ENCODE measurements at places on chromosomes 16 and 17.

- no peak for DNase-seq
These were observed 99.3 kb downstream of the NDE1 start for GRCh38 chr16:15749371-15749770.

DNA sequence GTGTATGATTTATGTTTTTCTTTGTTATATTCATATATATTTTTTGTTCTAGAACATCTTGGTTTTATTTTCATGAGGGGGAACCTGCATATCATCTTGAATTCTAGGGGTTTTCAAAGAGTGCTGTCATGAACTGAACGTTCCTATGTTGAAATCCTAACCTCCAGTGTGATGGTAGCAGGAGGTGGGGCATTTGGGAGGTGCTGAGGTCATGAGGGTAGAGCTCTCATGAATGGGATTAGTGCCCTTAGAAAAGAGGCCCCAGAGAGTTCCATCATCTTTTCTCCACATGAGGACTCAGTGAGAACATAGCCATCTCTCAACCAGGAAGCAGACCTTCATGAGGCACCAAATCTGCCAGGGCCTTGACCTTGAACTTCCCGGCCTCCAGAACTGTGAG is 34.6 kb upstream of the CCDC182 start:
- no peak for DNase-seq

- DNase-seq: no peak
These were observed 208.4 kb upstream of the IRX5 start for GRCh38 chr16:54722210-54722676.

GRCh38 chr16:84990782-84991181 is 20.6 kb downstream of the ZDHHC7 start:
- DNase-seq: no peak

DNA sequence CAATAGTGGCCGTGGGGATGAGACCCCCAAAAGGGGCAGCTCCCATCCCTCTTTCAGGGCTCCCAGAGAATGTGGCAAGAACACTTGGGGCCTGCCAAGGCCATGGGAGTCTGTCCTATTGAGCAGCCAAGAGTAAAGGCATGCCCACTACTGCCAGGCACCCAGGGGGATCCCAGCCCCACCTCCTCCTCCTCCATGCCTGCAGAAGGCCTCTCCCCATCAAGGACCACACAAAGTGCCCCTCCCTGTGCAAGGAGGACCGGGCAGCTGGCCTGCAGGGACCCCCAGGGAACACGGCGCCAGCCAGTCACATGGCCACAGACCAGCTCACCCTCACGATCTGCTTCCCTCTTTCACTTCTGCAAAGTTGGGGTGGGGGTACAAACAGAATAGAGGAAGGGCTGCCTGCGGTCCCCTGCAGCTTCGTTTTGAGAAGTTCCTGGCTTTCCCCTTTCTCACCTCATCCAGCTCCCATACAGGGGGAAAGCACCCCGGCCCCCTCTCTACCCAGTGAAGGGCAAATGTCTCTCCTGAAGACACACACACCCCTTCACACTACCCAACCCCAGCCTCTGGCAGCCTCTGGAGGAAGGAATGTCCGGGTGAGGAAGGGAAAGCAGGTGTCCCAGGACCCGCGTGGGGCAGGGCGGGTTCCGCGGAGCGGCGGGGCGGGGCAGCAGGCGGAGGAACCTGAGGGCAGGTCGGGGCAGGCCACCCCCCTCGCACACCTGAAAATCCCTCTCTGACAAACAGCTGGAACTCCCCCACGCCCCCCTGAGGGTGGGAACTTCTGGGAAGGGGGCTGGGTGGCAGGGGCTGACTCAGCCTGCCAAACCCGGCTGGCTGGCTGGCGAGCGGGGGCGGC is 2.0 kb downstream of the PPP1R9B start:
- DNase-seq: no peak

- DNase-seq: no peak
These were observed 1.2 kb upstream of the ZFPM1 start for GRCh38 chr16:88451586-88452481.

DNA sequence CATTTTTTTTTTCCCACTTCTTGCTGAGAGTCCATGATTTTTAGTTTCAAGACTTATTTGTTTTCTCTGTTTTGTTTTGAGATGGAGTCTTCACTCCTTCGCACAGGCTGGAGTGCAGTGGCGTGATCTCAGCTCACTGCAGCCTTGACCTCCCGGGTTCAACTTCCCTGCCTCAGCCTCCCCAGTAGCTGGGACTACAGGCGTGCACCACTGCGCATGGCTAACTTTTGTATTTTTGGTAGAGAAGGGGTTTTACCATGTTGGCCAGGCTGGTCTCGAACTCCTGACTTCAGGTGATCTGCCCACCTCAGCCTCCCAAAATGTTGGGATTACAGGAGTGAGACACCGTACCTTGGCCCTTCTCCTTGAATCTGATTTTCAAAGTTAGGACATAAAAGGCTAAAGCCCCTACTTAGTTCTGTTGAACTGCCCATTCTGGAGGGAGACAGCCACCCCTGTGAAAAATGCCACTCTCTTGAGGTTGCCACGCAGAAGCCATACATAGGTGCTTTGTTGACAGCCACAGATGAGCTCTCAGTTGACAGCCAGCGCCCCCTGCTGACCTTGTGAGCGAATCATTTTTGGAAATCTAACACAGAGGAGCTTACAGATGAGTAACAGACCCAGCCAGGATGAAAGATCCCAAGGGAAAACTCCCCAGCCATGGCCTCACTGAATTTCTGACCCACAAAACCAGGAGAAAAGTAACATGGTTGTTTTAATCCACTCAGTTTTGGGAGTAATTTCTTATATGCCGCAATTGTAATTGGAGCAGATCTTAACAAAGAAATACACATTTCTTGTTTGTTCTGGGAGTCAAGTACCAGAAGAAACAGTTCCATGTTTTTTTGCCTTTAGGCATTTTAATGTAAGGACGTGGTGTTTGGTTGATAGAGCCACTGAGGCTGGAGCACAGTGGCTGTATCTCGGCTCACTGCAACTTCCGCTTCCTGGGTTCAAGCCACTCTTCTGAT is 38.8 kb downstream of the PKD1L3 start:
- peak; percentile 75 for DNase-seq

DNA sequence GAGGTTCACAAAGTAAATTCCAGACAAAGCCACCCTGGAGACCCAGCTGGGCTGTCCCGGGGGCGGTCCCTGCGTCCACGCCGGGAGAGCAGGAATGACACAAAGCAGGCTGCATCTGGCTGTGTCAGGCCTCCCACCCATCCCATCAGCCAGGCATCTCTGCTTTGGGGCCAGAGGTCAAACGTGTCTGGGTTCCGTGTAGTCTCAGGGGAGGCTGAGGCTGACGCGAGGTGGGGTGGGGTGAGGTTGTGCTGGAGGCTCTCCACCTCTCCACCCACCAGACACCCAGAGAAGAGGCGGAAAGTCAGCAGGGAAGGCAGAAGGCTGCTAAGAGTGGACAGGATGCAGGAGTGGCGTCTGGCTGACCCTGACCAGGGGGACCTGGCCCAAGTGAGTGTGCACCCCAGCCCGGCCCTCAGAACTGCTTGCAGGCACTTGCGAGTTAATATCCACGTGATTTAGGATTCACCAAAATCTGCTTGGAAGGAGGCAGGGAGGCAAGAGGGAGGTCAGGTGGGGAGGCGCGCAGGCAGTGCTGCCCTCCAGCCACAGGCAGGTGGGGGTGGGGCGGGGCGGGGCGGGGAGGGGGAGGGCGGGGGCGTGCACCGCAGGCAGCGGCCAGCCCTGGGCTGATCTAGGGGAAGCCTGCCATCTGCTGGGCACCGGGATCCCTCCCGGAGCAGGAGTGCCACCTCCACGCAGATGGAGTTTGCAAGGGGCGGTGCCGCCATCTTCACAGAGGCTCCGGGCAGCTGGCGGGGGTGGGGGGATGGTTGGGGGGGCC is 44.3 kb downstream of the TBC1D16 start:
- peak; percentile 50 for DNase-seq

DNA sequence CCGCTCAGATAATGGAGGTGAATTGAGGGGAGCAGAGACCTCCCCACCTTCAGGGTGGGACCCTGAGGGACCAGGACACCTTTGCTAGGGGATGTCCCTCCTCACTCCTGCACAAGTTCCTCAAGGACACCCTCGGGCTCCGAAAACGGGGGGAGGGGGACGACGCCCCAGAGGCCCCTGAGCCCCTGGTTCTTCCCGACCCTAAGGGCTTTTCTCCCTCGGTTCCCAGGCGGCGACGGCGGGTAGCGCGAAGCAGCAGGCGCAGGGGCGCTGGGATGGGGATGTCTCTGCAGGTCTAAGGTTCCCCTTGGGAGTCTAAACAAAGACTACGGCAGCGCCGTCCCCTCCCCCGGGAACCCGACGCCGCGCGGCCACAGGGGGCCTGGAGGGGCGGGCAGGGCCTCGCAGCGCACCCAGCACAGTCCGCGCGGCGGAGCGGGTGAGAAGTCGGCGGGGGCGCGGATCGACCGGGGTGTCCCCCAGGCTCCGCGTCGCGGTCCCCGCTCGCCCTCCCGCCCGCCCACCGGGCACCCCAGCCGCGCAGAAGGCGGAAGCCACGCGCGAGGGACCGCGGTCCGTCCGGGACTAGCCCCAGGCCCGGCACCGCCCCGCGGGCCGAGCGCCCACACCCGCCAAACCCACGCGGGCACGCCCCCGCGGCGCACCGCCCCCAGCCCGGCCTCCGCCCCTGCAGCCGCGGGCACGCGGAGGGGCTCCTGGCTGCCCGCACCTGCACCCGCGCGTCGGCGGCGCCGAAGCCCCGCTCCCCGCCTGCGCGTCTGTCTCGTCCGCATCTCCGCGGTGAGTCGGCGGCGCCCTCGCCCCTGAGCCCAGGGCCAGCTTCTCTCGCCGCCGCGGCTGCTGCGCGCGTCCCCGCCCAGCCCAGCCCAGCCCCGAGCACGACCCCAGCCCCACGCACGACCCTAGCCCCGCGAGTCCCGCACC is 36.7 kb upstream of the NDRG4 start:
- no peak for DNase-seq

GRCh38 chr16:72198771-72199201 is 26.8 kb upstream of the PMFBP1 start:
- no peak for DNase-seq

DNA sequence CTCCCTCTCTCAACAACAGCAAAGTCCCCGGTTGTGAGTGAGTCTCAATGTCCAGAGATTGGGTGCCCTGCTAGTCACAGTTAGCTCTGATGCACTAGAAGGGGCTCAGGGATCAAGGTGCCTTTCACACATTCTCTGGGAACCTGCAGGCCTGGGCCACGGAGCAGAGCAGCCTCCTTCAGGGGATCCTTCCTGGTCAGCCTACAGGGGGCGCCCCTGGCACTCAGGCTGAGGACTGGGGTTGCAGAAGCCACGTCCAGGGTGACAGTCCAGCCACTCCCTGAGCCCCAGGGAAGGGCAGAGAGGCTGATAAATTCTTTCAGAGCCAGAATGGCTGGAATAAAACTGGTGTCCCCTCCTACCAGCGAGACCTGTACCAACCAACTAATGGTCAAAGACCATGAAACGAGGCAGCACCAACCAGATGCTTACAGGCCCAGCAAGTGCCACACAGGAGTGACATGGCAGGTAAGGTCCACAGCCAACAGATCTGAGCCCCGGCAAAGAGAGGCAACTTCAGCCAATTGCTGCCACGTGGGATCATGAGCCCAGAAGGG is 43.5 kb downstream of the ST3GAL2 start:
- no peak for DNase-seq

DNA sequence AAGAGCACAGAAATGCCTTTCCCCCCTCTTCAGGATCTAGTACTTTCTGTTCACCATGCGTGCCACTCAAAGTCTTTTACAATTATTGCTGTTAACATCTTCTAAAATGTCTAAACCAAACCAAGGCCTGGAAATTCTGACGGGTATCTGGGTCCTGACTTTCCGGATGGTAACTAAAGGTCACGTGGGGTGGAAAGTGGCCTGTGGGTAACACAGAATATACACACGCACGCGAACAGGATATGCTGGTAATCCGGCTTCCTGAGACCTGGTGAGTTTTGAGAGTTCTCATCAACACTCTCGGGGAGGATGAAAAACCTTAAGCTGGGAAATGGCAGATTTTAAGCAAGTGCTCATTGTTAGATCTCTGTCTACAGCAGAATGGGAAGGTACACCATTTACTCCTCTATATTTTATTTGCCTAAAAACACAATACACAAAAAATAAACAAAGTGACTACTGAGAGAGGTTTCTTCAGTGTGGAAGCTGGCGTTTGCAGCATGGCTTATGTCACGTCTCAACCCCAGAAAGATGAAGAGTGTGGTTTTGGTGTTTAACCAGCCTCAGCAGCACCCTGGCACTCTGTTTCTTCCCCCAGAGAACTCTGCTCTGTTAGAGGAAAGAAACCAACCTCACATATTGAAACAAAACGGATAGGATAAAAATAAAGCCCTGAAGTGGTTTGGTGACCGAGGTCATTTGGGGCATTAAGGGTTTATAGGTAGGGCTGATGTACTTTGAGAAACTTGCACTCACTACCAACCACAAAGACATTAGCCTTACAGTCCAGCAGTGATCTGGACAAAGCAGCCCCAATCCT is 37.3 kb downstream of the SMG6 start:
- no peak for DNase-seq

GRCh38 chr16:65788434-65789140 is 577.9 kb upstream of the CDH5 start:
- DNase-seq: no peak

DNA sequence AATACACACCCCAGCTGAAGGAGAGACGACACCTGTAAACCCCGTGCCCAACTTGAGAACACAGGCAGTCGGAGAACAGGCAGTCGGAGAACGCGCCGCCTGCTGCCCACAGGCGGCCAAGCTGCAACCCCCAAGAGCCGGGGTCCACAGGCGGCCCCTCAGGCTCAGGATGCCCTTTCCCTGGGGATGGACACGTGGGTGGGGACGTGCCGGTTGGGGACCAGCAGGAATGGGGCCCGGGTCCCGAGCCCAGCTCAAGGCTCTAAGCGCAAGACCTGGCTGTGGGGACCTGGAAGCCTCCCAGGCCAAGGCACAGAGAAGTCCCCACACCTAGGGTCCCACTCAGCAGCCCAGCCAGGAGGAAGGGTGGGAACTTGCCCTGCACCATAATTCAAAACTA is 79.5 kb upstream of the GNG13 start:
- DNase-seq: no peak

GRCh38 chr16:17031484-17032268 is 439.1 kb downstream of the XYLT1 start:
- no peak for DNase-seq

GRCh38 chr17:31596382-31597323 is 205.2 kb downstream of the RAB11FIP4 start:
- peak; percentile 82 for DNase-seq

GRCh38 chr16:10579575-10579964 is 828 bp downstream of the EMP2 start:
- DNase-seq: no peak

DNA sequence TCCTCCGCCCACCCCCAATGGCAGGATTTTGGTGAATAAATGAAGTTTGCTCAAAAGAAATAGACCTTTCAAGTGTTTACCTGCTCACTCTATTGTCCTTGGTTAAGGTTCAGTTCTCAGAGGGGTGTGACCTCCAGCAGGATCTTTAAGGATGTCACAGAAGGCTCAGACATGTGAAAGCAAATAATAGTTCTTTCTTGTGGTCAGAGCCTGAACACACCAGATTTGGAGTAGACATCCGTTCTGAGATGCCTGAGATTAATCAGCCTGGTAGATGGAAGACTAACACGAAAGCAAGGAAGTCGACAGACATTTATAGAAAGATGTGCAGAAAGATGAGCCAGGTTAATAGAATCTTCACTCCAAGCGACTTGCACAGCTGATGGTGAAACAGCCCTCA is 557.9 kb upstream of the CDH11 start:
- DNase-seq: no peak

Measured in astrocyte of the cerebellum (primary cell).